T-helper 1 cell (primary cell): ENCODE measurements at places on chromosomes 3 and 15.

GRCh38 chr3:57592306-57592705 lies 4.8 kb downstream of the ARF4 start:
- DNase-seq, result no peak

GRCh38 chr15:99762288-99762687 lies 29.1 kb upstream of the LYSMD4 start:
- no peak for DNase-seq

DNA sequence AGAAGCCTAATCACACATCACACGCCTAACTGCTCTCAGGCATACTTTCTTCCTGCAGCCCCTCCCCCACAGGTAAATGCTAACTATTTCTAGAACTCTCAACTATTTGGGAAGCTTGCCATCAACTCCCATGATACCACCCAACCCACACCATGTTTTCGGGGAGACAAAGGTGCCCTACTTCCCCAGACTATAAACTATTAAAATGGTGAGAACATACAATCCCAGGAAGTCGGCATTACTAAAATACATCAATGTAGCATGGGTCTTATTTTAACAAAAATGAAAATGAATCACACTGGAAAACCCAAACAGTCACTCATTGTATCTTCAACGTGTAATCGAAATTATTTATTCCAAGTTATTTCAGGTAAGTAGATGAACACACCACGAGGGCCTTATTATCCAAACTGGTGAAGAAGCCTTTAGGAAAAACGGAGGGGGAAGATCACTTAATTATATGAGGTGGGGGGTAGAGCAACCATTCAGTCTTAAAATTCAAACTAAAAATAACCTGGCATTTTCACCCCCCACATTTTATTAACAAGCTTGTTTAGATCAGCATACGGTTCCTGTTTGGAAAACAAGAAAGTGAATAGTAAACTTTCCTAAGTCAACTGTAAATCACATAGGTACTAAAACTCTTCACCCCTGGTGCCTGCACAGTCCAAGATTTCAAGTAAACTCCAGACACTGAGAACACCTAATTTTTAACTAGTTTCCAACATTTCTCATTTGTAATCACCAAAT lies 1.9 kb downstream of the TBL1XR1 start:
- DNase-seq, result peak; percentile 6

- DNase-seq, result no peak
Observed at GRCh38 chr3:67296039-67296892, 298.2 kb downstream of the KBTBD8 start.

DNA sequence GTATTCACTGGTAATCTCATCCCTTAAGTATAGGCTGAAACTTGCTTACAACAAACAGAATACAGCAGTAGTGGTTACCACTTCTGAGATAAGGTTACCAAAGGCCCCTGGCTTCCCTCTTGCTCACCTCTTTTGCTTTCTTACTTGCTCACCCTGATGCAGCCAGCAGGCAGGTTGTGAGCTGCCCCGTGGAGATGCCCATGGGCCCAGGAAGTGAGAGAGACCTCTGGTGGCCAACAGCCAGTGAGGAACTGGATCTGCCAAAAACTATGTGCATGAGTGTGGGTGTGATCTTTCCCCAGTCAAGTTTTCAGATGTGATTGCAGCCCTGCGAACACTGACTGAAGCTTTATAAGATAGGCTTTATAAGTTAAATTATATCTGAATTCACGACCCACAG lies 48.7 kb downstream of the NMNAT3 start:
- DNase-seq, result peak; percentile 37

DNA sequence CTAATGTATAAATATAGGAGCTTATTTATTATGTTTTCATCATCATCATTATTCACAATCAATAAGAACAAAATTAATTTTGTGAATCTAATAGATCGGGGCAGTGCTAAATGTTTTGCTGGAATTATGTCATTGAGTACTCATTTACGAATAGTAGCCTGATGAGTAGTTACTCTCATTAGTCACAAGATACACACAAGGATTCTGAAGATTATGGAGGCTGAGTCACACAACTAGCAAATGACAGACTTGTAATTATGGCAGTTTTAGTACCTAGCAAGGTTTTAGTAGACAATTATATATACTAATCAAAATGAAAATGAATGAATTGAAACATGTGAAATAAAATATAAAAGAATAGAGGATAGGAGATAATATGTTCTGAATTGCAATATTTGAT lies 954.2 kb downstream of the CADM2 start:
- DNase-seq, result no peak

DNA sequence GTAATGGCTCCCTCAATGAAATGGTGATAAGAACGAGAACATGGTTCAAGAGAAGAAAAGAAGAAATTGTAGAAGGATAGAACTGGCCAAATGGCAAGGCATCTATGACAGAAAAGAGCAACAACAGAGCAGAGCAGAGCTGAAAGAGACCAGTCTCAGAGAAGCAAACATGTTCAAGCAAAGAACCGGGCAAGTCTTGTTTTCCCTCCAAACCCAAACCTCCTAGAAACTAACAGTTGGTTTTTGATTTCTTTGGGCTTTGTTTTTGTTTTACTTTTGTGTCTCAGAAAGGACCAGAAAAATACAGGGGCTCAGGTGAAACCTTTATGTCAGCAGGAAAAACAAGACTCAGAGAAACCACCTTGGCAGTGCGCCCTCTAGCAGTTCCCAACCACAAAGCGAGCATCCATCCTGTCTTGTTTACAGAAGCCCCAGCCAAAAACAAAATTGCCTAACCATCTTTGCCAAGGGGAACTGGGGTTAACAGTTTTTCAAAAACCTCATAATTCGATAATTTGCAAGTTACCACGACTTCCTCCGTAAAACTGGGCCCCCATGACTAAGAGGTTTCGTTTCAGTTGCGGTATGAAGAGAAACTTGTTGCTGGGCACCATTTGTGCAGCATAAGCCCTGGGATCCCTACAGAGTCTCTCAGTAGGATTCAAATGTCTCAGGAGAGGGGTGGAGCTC lies 159.2 kb upstream of the SLC24A5 start:
- DNase-seq, result no peak

- no peak for DNase-seq
Observed at GRCh38 chr3:71521940-71522876, 61.3 kb downstream of the FOXP1 start.

DNA sequence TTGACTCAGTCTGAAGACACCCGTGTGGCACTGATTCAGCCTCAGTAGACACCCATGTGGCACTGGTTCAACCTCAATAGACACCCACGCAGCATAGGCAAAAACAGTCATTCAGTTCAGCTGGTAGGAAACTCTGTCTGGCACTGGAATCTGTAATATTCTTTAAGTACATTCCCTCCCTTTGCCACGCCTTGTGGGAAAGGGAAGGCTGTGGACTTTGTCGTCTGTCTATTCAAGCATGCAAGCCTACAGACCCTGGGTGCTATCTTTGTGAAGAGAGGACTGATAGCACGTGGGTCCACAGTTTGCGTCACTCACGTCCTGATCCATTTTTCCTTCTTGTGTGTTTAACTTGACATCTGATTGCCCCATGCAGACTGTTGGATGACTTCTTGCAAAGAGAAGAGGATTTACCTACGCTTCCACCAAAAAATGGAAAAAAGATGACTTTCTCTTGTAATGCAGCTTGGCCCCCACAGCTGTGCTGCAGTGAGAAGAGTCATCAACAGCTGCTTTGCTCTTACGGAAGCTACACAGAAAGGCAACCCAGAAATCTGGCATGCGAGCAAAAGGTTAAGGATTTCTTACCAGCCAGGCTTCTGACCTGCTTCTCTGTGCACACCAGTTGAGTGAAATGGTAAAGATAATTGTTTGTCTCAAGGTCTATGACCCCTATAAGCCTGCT lies 278.1 kb downstream of the ULK4 start:
- DNase-seq, result no peak

- no peak for DNase-seq
Observed at GRCh38 chr15:54884312-54884711, 312.4 kb downstream of the RSL24D1 start.

DNA sequence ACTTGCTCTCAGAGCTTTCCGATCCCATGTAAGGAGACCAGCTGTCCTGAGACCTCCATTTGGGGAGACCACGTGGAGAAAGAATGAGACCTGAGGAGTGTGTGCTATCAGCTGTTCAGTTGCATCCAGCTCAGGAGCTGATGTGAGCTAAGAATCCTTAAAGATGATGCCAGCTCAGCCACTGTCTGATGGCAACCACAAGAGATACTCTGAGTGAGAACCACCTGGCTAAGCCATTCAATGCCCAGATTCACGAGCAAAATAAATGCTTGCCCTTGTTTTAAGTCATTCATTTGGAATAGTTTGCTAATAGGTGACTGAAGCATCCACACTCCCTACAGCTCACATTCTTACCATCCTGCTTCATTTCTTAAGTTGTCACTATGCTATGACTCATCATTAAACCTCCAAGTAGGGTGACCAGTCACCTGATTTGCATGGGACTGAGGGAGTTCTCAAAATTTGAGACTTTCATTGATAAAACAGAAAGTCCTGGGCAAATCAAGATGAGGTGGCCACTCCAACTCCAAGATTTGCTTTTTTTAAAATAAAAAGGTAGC lies 56.4 kb downstream of the SPTSSB start:
- no peak for DNase-seq

DNA sequence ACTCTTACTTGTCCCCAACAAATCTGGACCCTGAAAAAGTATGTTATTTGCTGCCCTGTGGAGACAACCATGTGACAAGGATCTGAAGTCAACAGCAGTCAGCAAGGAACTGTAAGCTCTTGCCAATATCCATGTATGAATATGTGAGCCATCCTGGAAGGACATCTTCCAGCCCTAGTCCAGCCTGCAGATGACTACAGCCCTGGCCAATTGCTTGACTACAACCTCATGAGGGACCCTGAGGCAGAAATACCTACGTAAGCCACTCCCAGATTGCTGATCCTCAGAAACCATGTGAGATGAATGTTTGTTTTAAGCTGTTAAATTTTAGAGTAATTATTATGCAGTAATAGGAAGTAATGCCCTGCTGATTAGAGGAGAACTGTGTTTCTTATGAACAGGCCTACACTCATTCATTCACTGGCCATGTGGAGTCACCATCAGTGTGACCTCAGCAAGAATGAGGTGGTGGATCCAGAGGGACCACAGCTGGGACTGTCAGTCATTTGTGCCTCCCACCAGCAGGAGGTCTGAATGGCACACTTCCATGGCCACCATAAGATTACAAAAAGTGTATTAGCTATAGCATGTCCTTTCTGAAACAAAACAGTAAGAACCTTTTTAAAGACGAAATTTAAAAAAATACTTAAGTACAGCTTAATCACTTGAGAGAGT lies 92.6 kb downstream of the TFDP2 start:
- DNase-seq, result no peak

DNA sequence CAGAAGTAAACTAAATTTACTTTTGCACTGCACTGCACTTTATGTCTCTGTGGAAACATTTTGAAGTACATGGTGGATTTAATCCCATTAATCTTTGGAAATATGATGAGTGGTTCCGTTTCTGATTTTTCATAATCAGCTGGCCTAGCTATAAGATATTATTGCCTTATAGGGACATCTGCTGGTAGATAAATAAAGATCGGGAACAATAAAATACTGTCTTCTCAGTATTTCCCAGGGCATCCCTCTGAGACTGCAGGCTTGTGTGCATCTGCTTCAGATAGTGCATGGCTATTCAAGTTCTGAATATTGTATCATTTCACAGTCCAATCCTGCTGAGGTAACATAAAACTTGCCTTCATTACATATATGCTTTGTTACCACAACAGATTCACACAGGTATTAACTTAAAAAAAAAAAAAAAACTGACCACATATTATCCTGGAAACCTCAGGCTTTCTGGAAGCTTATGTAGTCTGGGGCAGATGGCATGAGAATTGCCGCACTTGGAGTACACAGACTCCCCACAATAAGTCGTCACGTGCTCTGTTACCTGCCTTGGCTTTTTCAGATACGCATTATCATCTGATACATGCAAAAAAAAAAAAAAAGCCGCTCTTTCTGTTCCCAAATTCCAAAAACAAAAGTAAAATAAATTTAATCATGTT lies 330.8 kb upstream of the AGTR1 start:
- no peak for DNase-seq

DNA sequence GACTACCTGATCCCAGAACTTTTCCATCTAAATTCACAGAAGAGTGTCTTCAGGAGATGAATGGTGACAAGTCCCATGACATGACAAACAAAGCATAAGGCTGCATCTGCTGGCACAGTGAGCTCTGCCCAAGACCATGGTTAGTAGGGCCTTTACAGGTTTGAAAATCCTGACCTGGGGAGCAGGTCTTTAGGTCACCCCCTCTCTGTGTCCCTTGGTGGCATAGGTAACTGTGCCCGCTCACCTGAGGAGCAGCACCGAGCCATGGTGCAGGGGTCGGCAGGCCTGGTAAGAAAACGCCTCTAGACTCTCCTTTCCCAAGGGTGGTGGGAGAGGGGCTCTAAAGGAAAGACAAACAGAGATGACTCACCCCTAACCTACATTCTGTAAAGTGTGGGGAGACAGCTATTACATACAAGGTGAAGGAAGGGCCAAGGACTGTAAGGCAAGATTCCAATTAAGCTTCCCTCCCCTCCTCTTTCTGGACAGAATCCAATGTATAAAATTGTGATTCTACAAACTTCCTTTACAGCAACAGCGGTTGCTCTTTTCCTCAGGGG lies 74.0 kb downstream of the SATB1 start:
- no peak for DNase-seq

DNA sequence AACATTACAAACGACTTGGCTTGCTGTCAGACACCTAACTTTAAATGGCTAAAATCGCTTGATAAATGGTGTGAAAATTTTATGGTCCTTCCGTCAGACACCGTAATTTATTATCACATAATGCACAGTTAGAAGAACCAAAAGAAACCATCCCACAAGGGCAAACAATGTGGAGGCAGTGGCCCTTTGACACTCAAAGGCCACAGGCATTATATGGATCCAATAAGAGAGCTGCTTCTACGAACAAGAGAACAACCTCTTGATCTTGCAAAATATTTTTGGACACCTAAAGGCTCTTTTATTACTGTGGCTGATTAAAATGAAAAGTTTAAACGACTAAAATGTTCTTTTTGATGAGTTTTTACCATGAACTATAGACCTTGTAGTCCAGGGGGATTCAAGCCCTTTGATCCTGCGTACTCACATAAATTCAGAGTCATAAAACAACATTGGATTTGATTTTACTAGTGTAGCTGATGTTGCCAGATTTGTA lies 202.8 kb downstream of the FMN1 start:
- no peak for DNase-seq

DNA sequence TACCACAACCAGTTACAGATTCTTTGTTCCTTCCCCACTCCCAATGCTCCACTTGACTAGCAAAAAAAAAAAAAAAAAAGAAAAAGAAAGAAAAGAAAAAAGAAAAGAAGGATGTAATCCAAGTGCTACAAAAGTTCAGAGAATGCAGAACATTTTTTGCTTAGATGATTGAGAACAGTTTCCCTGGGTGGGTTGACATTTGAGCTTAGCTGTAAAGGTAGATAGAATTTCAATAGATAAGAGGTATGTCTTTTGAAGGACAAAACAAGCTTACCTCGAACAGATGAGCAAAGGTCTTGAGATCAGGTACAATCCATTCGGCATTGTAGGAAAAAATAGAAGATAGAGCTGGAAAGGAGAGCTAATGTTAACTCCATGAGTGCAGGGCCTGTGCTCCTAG lies 344.6 kb upstream of the NECTIN3 start:
- no peak for DNase-seq

GRCh38 chr3:138406606-138407005 lies 27.8 kb upstream of the ESYT3 start:
- no peak for DNase-seq

GRCh38 chr3:74531491-74531890 lies 83.0 kb downstream of the CNTN3 start:
- DNase-seq, result no peak
